ENCODE measurements at places on chromosomes 13 and 19.

GRCh38 chr13:77026255-77026860, 601 bp downstream of the FBXL3 start:
- peak; percentile 28 for DNase-seq

GRCh38 chr19:50249636-50250035, 46.2 kb downstream of the MYH14 start:
- no peak for DNase-seq

GRCh38 chr19:14031719-14032480, at the start of gene IL27RA:
Gene IL27RA (plus strand): TSS chr19:14031762. CDS start chr19:14031873, 111 bp downstream.
- peak; percentile 36 for DNase-seq

DNA sequence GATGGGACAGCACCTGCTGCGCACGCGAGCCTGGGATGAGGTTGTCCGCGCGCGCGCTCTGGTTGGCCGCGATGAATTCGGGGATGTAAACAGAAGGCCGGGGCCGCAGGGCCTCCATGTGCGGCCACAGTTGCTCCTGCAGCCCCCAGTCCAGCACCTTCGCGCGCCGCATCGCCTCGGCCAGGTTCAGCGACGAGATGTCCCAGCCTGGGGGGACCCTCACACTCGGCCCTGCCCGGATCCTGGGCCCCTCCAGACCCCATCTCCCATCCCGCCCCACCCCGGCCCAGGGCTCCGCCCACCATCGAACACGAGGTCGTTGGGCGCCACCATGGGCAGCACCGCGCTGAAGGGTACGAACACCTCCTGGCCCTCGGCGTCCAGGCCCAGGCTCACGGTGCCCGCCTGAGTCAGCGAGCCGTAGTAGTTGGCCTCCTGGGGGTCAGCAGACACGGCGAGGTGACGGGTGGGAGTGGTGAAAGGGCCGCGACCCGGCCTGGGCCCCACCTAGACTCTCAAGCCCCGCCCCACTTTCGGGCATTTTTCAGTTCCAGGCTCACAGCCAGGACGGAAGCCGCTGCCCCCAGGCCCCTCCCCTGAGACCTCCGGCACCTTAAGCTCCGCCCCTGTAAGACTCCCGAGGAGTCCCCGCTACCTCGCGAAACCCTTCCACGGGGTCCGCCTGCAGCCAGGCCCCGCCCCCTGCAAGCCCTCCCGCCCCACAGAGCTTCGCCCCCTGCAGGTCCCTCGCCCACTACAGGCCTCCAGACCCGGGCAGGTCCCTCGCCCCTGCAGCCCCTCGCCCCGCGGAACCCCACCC, 1.1 kb downstream of the ISYNA1 start:
- no peak for DNase-seq

- DNase-seq, result no peak
These were observed 347.8 kb downstream of the MZT1 start for GRCh38 chr13:72379581-72379980.

Data from posterior cingulate gyrus (tissue), 11 donors.